ENCODE measurements at places on chromosomes 6 and 20.

DNA sequence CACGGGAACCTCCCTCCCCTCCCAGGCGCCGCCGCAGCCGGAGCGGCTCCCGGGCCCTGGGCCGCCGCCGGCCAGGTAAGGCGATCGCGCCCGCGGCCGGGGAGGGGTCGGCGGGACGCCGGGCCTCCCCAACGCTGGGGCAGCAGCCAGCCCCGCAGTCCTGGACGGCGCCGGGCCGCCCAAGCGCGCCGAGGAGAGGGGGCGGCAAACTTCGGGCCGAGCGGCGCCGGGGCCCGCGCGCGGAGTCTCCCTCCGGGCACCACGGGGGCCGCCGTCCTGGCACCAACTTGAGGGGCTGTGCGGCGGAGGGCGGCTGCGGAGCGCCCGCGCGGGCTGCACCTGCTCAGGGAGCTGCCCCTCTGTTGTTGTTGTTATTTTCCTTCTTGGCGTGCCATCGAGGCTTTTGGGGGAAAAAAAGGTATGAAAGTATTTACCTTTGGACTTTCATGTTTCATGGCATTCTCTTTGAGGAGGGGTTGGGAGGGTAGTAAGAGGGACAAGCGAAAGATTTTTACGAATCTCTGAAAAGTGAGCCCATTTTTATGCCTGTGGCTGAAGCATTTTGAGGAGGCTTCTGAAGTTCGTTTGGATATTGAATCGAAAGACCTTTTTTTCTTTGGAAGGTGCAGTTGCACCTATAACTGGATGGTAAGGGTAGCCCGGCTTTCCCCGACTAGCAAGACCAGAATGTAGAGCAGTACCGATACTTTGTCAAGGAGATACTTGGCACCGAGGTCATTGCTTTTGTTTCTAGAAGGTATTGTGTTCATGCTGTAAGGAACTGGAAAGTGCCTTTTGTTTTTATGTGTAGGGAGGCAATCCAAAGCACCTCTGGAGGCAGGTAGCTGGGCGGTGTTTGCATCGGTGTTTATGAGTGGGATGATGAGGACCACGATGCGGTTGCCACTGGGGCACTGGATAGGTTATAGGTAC lies at the start of gene RNF182:
Gene RNF182 (plus strand): TSS at position 4 of the 933 bp plus-strand sequence. CDS start 52,168 bp downstream, outside the sequence.
- no peak for DNase-seq

- DNase-seq = no peak
These were observed 36.8 kb downstream of the GRM1 start for GRCh38 chr6:146065690-146066089.

DNA sequence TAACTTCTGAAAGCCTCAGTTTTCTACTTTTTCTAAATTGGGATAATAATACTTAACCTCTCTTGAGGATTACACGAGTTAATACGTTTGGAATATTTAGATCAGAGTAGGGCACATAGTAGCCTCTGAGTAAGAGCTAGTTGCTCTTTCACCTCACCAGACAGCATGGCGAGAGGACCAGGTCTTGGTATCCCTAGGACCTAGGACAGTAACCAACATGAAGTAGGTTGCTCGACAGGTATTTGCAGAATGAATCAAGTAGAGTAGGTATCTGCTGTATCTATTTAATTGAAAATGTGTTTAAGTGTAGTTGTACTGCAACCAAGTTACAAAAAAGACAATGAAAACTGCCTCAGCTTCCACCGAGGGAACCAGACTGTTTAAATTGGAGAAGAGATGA lies 1.4 kb downstream of the CDC5L start:
- DNase-seq = no peak

GRCh38 chr20:47860049-47860830 lies 75.0 kb upstream of the SULF2 start:
- DNase-seq = no peak

DNA sequence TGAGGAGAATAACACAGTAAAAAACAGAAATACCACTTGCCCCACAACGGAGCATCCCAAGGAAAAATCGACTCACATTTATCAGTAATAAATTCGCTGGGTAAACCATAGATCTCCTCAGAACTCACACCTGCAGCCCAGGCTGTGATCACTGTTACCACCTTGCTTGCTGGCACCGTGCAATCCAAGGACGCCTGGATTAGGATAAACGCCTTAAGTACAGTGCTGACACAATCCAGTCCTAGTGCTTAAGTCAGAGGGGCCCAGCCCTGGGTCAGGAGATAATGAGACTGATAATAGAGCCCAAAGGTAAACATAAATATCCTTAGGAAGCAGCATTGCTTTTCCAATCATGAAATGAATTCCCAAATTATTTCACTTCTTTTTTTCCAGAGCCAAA lies 62.5 kb downstream of the EPB41L2 start:
- DNase-seq = no peak

DNA sequence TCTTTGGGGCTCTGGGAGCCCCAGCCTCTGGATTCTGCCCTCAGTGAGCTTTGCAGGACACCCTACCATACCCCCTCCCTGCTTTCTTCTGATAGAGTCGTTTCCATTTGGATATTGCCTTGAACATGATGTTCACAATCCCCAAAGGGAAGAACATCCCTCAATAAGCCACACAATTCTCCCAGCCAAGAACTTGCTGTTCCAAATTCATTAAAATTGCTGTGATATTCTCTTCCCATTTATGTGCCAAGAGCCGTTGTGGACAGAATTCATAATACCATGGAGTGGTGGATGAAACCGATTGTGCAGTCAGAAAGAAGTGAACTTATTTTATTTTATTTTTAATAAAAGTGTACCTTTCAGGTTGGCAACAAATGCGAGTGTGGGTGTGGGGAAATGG lies 95.8 kb downstream of the DHX35 start:
- DNase-seq = no peak

- no peak for DNase-seq
These were observed 29.6 kb downstream of the GCNT2 start for GRCh38 chr6:10550764-10551163.

GRCh38 chr6:155050311-155050710 lies 55.2 kb downstream of the TIAM2 start:
- DNase-seq = no peak

DNA sequence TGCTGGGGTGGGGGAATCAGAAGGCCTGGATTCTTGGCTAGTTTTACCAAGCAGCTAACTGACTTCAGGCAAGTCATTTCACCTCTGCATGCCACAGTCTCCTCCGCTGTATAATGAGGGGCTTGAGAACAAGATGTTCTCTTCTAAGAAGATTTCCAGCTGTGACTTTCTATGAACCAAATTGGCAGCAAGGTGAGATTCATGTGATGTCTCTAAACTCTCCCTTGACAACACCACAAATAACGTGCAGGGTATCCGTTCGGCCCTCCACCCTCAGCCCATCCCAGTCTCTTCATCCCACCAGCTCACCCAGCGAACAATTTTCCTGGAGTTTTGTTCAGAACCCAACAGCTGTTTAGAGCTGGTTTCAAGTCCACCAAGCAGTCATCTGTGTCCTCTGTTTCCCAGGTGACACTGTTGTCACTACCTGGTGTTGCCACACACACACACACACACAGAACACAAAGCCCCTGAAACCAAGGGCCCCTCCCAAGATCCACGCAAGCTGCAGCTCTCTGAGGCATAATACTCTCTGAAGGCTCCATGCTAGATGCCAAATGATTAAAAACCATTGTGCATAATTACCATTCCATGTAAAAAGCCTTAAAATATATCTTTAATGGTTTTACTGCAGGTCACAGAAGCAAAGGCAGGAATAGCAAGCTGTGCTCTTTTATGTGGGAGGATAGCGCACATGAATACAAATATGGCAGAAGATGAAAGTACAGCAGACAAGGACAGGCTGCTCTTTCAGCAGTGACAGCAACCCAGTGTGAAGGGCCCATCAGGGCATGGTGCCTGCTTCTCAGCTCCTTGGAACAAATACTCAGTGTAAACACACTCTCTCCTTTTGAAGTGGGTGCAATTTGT lies 48.2 kb downstream of the ARHGAP18 start:
- no peak for DNase-seq

GRCh38 chr6:52877168-52877567 lies 32.3 kb downstream of the GSTA3 start:
- DNase-seq = no peak

- DNase-seq = no peak
These were observed 170.2 kb downstream of the ZDHHC14 start for GRCh38 chr6:157551041-157551832.

- no peak for DNase-seq
These were observed 148.8 kb upstream of the EPHA7 start for GRCh38 chr6:93568169-93568568.

DNA sequence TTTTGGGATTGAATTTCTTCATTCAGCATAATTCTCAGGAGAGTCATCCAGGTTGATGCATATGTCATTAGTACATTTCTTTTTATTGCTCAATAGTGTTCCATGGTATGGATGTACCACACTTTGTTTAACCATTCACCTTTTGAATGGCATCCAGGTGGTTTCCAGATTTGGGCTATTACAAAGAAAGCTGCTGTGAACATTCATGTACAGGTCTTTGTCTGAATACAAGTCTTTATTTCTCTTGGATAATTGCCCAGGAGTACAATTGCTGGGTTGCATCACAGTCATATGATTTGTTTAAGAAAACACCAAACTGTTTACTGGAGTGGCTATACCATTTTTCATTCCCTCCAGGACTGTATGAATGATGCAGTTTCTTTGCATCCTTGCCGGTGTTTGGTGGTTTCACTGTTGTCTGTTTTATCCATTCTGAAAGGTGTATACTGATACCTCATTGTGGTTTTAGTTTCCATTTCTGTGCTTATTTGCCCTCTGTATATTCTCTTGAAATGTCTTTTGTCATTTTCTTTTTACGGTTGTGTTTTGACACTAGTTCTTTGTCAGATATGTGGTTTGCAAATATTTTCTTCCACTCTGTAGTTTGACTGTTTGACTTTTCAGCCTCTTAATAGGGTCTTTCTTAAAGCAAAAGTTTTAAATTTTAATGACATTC lies 8.8 kb downstream of the CDKAL1 start:
- DNase-seq = no peak

DNA sequence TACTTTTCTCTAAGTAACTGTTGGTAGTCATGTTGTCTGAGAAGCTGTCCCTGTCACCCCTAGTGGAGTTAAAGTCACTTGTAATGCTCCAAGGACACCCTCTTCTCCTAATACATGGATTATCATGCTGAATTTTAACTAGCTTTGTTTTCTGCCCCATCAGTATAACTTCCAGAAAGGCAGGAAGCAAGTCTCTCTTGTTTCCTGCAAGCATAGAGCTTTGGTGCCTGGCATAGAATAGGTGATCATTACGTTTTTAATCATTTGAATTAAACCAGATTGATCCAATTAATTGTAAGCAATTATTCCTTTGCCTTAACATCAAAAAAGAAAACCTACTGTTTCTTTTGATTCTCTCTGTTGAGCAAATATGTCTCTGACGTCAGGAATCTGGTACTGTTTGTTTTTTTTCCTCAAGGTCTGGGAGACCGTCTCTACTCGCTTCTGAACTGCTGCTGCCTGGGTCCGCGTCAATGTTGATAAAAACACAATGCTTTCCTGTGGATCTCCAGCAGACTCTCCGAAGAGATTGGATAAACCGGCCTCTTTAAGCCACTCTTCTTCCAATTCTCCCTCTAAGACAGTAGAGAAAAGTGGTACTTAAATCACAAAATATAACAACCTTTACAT lies 71.8 kb downstream of the ARHGAP18 start:
- no peak for DNase-seq

DNA sequence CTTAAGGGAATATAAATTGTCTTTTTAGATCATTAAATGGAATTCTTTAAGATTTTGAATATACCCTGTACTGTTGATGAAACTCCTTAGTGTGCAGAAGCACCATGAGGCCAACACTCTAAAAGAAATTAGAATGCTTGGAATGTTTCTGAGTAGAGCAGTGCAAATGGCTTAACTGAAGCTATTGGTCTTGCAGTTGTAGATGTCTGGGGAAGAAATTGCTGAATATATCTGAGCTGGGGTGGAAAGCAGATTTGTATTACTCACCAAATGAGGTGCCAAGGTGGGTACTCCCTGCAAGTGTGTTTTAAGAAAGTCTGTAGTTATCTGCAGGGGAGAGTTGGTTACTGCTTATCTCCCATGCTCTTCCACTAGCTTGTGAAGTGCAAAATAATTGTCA lies 119.0 kb downstream of the ADGRG6 start:
- DNase-seq = no peak

- DNase-seq = no peak
These were observed 469.3 kb upstream of the MAN1A1 start for GRCh38 chr6:119818876-119819275.

GRCh38 chr20:42530855-42531448 lies 658.8 kb downstream of the PTPRT start:
- DNase-seq = no peak

All from hematopoietic multipotent progenitor cell treated with erythropoietin and hydrocortisone succinate and interleukin-3 and kit ligand, for 15 days (in vitro differentiated cells).